Effector CD8-positive, alpha-beta T cell (primary cell): ENCODE measurements at places on chromosomes 13 and 19.

GRCh38 chr13:51832471-51833152 lies 12.4 kb downstream of the TMEM272 start:
- DNase-seq, result peak; percentile 23

DNA sequence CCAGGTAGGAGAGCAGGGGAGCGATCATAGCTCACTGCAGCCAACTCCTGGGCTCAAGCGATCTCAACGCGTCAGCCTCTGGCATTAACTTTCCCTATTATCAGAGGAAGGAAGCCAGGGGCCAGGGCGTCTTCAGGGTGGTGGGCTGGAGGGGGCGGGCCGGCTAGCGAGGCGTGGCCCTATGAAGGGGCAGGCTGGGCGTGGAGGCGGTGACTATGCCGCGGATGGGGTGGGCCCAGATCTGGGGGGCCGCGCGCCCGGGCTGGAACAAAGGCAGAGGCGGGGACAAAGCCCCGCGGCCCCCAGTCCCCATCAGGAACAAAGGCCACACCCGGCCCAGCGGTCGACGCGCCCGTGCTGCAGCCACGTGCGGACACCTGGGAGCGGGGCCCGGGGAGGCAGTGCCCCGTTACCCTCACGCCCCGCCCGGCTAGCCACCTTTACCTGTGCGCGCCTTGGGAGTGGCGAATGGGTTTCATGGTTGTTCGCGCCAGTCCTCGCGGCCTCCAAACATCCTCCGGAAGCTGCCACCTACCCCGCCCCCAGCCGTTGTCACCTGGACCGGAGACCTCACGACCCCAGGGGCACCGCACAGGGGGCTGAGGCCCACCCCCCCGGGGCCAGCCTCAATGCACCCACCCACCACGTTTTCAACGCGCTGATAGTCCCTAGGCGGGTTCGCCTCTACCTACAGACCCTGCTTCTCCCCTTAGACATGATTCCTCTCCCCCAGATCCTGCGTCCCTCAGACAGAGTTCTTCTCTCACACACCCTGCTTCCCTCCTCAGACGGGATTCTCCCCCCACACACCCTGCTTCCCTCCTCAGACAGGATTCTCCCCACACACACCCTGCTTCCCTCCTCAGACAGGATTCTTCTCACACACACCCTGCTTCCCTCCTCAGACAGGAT lies 5.4 kb upstream of the TRIM28 start:
- DNase-seq, result peak; percentile 32

- DNase-seq, result no peak
These were observed 1.6 kb upstream of the MRI1 start for GRCh38 chr19:13762635-13763235.

DNA sequence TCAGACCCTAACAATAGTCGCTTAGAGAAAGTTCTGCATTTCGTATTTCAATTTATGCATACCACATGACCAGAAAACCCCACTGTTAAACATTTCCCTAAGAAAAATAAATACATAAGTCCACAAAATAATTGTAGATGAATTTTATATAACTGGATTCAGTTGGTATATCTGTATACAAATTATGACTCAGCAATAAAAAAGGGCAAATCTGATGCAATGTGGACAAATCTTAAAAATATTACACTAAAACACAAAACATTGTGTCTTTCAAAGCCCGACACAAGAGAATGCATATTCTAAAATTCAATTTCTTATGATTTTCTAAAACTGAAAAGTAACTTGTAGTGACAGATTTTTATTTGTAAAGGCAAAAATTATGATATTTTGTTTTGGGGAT lies 1005.0 kb downstream of the EFNB2 start:
- DNase-seq, result no peak

DNA sequence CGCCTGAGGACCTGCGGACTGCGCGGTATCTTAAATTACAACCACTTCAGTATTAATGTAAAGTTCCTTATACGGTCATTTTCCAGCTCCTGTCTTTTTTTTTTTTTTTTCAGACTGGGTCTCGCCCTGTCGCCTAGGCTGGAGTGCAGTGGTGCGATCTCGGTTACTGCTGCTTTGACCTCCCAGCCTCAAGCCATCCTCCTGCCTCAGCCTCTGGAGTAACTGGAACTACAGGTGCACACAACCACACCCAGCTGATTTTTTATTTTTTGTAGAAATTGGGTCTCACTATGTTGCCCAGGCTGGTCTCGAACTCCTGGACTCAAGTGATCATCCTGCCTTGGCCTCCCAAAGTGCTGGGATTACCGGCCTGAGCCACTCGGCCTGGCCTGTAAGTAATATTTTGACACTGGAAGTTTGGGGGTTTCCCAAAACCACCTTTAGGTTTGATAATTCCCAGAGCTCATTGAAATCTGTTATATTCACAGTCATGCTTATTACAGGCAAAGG lies 406 bp upstream of the EID2B start:
- DNase-seq, result no peak

DNA sequence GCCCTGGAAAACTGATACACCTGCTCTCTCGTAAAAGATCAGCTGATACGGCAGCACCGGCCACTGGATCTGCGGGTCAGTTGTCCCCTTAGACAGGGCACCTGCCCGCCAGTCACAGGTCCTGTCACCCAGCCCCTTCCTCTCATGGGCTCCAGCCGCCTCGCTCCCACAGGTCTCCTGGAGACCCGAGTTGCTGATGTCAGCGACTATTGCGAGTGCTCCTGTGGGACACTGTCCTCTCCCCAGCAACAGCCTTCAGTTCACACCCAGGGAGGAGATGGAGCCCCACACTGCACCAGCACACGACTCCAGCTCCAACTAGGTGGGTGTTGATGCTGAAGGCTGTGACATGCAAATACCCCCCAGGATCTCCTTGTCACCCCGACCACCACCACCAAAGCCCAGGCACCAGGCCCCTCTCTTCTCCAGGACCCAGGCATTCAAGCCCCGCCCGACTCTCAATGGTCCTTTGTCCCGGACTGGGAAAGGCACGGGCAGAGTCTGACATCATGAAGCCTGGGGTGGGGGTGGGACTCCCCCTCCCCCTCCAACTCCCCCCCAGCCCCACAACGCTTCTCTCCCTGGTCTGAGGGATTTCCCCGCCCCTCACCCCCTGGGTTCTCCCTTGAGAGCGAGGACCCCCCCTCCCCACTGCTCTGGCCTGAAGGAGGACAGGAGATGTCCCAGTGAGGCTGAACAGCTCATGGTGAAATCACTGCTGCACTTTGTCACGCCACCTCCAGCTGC lies 1.4 kb upstream of the MAG start:
- DNase-seq, result no peak

DNA sequence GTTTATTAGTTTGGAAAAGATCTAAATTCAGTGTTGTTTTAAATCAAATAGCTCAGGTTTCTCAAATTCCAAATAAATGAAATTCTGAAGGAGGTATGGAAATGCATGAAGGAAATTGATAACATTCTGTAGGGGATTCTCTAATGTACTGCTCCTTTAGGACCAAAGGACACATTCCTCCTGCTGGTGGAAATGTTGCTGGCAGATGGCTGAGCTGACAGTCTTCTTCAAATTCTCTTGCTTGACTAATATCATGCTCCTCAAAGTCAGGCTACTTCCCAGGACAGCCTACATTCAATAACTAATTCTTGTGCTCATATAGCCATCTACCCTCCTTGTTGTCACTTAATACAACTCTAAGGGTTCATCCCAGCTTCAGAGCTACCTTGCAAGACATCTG lies 1118.5 kb downstream of the PCDH9 start:
- DNase-seq, result no peak

- DNase-seq, result peak; percentile 15
These were observed 3.7 kb downstream of the HRC start for GRCh38 chr19:49151267-49152118.

- DNase-seq, result no peak
These were observed 77.1 kb downstream of the CHST8 start for GRCh38 chr19:33698576-33699435.

DNA sequence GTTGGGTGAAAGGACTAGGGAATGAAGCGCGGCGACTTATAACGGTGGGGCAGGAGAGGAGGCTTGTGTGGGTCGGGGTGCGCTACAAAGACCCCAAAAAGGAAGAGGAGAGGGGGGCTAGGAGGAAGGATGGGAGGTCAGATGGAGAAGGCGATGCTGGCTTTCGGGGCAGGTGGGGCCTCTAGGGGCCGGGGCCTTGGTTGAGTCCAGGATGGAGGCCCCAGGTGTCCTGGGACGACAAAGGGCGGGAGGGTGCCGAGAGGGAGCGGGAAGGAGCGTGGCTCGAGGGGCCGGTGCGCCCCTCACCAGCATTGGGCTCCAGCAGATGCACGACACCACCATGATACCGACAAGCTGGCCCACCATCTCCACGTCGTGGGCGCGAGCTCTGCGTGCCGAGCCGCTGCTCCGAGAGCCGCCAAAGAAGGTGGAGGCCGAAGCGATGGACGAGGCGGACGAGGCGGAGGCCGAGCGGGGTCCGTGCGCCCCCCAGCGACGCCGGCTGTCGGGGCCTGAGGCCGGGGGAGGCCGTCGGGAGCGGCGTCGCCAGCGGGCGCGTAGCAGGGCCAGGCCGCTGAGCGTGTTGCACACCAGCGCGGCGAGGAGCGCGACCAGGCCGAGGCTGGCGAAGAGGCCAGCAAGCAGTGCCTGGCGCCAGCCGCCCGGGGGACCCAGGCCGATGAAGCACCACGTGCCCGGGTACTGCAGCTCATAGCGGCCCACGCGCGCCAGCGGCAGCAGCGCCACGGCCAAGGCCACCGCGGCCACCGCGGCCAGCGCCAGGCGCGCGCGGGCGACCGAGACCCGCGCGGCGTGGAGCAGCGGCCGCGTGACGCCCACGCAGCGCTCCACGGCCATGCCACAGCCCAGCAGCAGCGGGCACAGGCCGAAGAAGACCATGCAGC lies 1.8 kb downstream of the PTGER1 start:
- no peak for DNase-seq

- DNase-seq, result no peak
These were observed 13.7 kb downstream of the ZBTB7A start for GRCh38 chr19:4052993-4053422.

DNA sequence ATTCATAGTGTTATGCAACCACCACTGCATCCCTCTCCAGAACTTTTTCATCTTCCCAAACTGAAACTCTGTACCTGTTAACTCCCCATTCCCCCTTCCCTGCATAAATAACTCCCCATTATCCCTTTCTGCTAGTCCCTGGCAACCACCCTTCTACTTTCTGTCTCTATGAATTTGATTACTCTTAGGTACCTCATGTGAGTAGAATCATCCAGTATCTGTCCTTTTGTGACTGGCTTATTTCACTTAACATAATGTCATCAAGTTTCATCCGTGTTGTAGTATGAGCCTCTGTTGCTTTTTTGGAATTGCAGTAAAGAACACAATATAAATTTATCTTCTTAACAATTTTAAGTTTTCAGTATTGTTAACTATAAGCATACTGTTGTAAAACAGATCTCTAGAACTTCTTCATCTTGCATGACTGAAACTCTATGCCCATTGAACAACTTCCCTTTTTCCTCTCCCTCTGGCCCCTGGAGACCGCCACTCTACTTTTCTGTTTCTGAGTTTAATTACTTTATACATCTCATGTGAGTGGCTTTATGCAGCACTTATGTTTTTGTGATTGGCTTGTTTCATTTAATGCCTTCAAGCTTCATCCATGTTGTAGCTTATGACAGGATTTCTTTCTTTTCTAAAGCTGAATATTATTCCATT lies 87.3 kb upstream of the ABCC4 start:
- no peak for DNase-seq
